Stimulated activated CD4-positive, alpha-beta T cell treated with anti-CD3 and anti-CD28 coated beads, Interleukin-1b, Interleukin-23, amount 100 ng/mL, for 1 hour (primary cell): ENCODE measurements at places on chromosomes 3 and 15.

DNA sequence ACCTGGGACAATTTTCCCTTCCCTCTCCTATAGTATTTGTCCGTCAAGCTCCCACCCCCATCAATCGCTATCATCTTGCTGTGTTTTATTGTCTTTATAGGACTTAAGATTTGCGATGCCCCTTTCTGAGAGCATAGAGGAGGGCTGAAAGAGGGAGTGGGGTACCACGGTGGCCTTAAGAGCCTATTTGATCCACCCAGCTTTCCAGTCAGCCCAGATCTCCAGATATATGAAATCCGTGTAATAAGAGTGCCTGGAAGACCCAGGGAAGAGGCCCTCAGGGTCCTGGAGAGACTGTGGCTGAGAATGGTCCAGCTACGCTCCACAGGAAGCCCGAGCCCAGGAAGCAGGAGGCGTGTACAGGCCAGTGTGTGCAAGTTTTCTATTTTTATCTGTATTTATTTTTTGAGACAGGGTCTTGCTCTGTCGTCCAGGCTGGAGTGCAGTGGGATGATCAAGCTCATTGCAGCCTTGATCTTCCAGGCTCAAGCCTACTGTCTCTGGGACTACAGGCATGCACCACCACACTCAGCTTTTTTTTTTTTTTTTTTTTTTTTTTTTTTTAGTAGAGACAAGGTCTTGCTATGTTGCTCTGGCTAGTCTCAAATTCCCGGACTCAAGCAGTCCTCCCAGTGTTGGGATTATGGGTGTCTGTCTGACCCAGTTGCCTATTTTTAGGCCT lies 964 bp upstream of the NCKIPSD start:
- DNase-seq, result no peak

GRCh38 chr3:134146666-134147065 lies 104.0 kb downstream of the RYK start:
- no peak for DNase-seq

DNA sequence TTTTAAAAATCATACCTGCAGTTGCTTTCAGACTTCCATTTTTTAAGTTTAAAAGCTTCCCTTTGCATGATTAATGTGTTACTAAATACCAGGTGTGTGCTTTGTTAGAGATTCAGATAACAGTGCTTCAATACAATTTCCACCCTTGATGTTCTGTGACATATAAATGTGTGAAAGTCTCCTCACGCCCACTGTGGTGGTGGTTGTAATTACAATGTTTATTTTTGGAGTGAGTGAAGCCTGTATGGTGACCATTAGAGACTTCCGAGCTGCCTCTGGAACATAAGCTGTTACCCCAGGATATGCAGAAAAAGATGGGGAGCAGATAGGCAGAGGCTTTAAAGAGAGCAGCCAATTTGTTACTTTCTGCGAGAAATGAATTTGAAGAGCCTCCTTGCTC lies 57.2 kb downstream of the P3H2 start:
- no peak for DNase-seq

DNA sequence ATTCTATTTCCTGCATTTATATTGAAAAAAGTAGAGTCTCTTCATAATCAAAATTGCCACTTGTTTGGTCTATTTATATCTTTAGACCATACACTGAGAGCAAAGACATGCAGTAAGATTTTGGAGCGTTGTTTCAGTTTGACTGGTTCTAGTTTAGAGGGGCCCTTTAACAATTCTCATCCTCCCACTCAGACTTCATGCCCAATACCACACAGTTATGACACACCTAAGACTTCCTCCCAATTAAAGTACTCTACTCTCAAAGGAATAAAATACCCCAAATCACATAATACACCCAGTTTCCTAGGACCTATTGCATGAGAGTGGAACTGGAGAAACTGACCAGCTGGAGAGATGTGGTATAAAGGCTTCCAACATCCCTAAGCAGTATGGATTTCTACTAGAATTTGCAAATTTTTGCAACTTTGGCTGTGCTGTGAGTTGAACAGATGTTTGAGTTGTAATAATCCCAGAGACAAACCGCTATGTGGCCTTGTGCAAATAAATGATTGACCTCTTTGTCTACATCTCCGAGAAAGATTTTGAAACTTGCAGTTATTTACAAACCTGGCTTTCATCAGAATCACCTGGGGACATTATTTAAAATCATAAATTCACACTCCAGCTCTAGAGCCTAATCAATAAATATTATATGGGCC lies 170.0 kb upstream of the ROBO2 start:
- no peak for DNase-seq

DNA sequence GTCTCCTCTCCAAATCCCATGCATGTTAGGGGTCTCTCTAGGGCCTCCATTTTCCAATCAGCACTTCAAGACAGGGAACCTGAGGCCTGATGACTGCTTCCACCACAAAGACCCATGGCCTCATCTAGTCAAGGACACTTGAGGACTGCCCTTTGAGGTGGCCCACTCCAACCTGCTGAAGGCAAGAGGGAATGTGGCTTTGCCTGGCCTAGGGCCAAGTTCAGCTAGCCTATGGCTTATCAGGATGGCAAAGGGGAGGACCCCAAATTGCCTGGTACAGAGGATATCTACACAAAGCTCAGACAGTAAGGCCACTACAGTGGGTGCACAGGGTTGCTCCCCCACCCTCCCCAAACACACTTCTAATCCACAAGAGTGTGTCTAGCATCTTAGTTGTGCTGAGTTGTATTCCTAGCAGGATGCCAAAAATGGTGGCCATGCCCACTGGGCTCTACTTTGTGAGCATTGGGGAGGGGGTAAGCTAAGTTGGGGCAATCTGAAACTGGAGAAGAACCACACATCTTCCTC lies 10.0 kb upstream of the GRAMD2A start:
- no peak for DNase-seq

DNA sequence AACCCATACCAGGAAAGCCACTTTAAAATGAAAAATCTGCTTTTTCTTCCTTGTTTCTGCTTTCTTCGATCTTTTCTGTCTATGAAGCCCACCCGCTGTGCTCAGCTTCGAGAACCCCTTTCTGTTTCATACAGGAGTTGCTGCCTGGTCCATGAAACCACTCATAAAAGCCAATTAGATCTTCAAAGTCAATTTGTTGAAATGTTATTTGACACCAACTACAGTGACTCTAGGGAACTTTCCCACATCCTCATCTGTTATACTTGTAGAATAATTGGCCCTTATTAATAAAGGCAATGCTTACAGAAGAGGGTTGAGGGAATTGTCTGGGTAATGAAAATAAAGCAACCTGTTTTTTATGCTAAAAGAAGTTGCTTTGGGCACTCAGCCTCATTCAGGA lies 523.6 kb downstream of the OCA2 start:
- no peak for DNase-seq

DNA sequence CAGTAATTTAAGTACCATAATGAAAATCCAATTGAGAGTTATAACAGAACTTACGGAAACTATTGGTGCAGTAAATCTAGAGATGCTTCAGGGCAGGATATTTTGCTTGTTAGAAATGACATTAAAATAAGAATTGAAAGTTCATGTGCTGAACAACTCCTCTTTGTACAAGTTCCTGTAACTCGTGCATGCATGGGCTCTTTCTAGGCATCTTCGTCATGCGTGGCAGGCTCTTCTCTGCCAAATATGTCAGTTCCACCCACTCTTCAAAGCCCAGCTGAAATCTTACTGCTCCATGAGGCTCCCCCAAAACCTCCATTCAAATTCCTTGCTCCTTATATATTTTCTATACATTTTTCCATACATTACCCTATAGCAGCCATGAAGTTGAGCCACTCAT lies 48.7 kb downstream of the FBN1 start:
- no peak for DNase-seq

GRCh38 chr3:161957467-161957866 lies 460.9 kb downstream of the OTOL1 start:
- no peak for DNase-seq

DNA sequence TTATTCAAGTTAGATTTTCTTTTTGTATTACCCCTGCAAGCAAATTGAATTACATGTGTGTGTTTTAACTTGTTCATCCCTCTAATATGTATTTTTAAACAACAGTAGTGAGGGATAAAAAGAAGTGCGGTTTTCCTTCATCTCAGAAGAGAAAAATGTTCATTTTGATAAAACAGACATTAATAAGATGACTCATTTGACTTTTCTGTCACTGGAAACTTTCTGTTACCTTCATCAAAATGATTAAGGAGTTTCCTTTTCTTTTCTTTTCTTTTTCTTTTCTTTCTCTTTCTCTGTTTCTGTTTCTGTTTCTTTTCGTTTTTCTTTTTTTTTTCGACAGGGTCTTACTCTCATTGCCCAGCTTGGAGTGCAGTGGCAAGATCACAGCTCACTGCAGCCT lies 53.0 kb downstream of the ECT2 start:
- no peak for DNase-seq

DNA sequence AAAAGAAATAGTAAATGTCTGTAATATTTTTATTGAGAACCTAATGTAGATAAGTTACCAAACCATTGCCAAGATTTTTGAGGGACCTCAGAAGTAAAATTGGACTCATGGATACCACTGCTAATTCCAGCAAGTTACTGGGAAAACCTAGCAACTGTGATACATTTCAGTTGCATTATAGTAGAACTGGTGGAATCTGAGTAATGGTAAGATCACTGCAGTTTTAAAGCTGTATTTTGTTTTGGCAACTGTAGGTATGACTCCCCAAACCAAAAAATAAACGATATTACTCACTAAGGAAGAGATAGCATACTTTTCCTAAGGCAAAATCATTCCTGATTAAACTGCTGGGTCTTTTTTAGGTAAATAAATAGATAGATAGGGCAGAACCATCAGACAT lies 54.0 kb downstream of the ARMC8 start:
- DNase-seq, result no peak

DNA sequence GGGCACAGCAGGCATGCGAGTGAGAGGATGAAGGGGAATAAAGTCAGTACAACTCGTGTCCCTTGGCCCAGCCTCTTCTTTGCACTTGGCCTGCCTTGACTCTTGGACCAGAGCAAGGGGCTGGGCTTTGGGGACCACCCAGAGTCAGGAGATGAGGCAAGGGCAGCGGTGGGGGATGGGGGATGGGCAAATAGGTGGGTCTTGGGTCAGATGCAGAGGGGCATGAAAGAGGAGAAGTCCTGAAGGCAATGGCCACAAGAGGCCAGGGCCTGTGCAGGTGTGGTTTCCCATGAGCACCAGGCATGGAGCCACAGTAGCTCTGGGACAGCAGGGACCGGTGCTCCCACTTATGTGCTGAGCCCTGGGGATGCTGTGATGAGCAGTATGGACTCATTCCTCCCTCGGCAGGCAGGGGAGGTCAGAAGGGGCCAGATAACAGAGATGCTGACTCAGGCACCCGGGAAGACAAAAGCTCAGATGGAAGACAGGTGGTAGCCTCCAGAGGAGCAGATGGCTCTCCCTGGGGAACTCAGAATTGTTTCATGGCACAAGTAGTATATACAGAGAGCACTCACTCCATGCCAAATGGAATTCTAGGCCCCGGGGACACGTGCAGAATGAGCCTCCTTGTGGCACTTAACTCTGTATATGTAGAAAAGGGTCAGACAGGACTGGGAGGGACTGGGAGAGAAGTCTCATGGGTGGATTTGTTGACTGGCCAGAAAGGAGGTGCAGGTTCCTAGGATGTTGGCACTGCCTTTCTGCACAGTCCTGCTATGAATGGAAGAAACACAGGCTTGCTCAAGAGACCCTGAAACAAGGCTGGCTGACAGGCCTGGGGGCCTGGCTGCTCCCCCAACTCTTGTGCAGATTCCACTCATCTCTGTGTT lies 14.3 kb downstream of the ZBTB47 start:
- DNase-seq, result no peak

- no peak for DNase-seq
Observed at GRCh38 chr3:157662171-157662570, 159.0 kb upstream of the VEPH1 start.

GRCh38 chr3:124560666-124561215 lies 169.5 kb upstream of the UMPS start:
- DNase-seq, result no peak

GRCh38 chr3:88812576-88812975 lies 294.8 kb upstream of the EPHA3 start:
- DNase-seq, result no peak

- no peak for DNase-seq
Observed at GRCh38 chr15:76467136-76467535, 130.6 kb downstream of the ISL2 start.

DNA sequence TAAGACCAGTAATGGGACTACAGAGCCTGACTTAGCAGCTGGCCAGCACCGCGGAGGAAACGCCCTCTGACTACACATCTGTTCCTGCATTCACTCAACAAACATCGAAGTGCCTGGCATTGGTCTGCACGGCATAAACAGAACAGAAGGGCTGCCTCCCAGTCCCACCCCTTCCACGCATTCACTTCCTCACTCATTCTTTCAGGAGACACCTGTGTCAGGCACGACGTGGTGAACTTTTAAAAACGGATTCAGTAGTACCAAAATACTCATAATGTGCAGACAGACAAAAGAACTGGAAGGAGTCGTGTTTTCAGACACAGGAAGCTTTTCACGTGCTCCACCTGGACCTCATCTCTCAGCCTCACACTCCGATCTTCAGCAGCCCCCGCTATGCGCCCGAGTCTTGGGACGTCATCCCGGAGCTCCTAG lies 123.3 kb downstream of the XXYLT1 start:
- DNase-seq, result no peak

DNA sequence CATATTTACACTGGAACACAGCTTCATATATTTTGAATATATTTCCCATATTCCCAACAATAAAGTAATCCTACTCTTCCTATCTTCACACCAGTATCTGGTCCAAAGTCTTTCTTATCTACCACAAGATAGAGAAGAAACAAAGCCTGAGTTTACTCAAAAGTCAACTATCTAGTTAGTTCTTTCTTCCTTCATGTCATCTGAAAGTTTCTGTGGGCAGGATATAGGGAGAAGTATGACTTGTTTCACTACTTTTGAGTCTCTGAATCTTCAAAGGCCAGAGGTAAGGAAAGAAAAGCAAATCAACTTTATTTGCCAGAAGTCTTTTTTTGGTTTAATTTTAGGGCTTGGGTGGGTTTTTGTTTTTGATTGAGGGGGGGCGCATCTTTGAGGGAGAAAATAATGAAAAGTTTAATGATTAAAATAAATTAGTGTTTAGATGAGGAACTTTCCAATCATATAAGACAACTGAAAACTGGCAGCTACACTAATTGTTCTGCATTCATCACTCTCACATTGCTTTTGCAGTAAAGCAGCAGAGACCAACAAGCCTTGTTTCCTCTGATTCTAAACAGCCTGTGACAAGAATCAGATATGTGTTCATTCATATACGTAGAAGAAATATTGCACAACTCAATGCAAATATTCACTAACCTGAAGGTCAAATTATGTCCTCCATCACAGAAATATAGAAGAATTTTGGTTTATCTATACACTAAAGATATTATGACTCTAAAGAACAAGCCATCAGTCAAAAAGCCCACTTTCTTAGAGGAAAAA lies 421.4 kb downstream of the SHQ1 start:
- DNase-seq, result no peak
